ENCODE measurements at places on chromosomes 16 and 17.

DNA sequence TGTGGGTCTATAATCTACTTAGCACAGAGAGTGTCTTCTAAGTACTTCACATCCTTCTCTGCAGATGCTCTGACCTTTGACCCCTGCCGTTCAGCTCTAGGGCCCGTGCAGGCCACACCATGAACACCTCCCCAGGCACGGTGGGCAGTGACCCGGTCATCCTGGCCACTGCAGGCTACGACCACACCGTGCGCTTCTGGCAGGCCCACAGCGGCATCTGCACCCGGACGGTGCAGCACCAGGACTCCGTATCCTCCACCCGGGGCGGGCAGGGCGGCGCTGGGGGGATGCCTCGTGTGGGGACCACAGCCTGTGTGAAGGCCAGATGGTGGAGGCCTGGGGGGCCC is 686 bp downstream of the MLST8 start:
- DNase-seq: no peak

GRCh38 chr16:1615761-1616160 is 3.6 kb downstream of the CRAMP1 start:
- no peak for DNase-seq

GRCh38 chr17:46866325-46866724 is 14.9 kb downstream of the WNT9B start:
- DNase-seq: no peak

DNA sequence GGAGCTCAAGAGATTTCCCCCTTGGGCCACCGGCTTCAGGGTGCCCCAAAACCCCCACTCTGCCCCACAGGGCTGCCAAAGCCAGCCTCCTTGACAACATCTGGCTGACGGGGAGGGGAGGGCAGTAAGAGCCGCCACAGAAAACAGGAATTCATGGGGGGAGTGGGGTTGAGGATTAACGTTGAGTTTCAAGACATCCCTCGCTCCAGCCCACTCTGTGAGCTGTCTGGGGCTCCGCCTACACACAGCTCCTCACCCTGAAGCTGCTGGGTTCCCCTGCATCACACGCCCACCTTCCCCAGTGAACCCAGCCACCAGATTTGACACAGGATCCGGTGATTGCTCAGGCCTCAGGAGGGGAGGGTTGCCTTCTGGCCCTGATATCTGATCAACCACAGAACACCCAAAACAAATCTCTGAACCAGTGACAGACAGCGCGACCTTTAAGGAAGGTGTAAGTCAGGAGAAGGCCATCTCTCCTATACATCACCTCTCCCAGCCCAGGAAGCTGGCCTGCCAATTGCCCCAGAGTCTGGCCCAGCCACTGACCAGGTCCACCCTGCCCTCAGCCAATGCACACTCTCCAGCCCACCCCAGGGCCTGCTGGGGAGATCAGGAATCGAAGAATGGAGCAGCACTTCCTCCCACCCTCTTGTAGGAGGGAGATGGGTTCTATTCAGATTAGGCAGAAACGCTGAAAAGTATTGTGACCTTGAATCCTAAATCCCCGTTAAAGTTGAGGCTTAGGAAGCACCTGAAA is 132.1 kb downstream of the CLEC16A start:
- DNase-seq: no peak

DNA sequence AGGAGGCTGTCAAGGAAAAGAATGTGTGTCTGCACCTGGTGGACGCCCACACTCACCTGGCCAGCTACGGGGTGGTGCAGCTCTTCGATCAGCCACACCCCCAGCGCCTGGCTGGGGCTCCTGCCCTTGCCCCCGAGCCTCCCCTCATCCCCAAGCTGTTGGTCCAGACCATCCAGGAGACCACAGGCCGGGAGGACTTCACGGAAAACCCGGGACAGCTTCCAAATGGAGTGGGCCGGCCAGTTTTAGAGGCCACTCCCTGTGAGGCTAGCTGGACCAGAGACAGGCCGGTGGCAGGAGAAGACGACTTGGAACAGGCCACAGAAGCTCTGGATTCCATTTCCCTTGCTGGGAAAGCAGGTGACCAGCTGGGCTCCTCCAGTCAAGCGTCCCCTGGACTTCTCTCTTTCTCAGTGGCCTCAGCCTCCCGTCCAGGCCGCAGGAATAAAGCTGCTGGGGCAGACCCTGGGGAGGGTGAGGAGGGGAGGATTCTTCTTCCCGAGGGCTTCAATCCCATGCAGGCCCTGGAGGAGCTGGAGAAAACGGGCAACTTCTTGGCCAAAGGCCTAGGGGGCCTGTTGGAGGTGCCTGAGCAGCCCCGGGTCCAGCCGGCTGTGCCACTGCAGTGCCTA is 2.2 kb downstream of the WDR81 start:
- no peak for DNase-seq

DNA sequence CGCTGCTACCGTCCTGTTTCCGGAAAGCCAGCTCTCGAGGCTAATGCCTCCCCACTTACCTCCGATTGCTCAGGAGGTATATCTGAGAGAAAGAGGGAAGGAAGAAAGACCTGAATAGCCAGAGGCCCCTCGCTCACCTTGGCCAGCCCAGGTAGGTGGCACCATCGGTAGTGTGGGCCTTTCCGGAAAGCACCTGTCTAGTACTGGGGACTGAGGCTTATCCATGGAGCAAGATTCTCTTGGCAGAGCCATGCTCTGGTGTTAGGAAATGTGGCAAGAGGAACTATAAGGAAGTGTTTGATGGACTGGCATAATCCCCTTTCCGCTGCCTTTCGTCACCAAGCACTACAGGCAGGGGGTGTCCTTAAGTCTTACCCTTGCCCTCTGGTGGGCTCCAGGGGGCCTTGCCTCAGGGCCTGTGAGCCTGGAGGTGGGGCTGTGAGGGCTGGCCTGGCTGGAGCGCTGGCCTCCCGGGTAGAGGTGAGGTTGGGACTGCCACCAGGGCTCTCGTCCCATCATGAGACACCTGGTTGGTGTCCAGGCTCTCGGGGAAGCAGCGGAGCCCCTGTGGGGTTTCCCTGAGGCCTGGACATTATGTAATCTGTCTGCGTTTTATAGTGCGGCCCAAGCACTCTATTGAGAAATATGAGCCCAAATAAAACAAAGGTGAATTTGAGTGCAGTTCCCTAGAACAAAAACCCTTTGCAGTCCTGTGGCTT is 2.9 kb downstream of the CMIP start:
- DNase-seq: no peak

All from epithelial cell of prostate (primary cell).